H7 (cell line): ENCODE measurements at places on chromosomes 4 and X. TPM values are rescaled to one million over a fixed set of nuclear protein-coding genes. Genes with fewer than 3 reads are reported as not detected.

DNA sequence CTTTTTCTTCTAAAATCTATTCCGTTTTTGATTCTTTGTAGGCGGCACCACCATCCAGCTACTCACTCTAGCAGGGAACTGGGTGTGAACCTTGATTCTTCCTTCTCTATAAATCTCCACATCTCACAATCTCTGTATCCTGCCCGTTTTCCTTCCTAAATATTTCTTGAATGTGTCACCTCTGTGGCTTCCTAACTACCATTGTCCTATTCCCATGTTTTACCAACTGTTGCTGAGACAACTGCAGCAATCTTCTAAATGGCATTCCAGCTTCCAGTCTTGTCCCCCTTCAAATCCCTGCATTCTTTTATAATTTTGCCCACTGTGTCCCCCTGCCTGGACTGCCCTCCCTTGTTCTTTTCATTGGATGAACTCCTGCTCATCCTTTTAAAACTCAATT is 641.3 kb downstream of the RPA4 start:
- no peak for DNase-seq

DNA sequence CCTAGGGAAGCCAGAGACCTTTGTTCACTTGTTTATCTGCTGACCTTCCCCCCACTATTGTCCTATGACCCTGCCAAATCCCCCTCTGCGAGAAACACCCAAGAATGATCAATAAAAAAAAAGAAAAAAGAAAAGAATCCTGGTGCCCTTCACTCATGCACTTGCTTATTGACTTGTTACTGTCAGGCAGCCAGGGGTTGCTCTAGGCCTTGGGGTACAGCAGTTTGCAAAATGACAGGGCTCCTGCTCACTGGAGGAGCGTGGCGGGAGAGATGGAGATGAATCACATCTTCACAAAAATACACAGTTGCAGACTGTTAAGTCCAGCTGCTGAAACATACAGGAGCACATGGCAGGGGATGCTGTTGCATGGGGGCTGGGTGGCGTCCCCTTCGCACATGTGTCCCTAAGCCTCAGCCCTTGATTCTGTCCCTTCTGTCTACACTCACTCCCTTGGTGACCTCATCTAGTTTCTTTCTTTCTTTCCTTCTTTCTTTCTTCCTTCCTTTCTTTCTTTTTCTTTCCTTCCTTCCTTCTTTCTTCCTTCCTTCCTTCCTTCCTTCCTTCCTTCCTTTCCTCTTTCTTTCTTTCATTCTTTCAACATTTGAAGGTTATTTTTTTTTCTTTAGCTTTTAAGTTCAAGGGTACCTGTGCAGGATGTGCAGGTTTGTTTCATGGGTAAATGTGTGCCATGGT is 16.9 kb upstream of the TMEM271 start:
- peak; percentile 39 for DNase-seq

- no peak for DNase-seq
Observed at GRCh38 chr4:88166608-88167007, 8.2 kb upstream of the ABCG2 start.

GRCh38 chr4:81982846-81983540 is 390.8 kb downstream of the HNRNPD start:
- no peak for DNase-seq

DNA sequence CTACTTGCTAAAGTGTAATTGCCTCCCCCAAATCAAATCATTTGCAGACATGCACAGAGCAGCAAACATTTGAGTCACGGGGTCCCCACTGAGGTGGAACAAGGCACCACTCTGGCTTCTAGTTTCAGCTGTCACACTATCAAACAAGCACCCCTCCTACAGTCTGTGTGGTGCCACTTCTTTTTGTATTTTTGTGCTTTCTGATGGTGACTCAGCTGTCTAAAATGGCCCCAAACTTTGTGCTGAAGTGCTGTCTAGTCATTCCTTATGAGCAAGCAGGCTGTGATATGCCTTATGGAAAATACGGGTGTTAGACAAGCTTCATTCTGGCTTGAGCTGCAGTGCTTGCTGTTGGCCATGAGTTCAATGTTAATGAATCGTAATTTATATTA is 15.4 kb downstream of the IGFBP7 start:
- no peak for DNase-seq

DNA sequence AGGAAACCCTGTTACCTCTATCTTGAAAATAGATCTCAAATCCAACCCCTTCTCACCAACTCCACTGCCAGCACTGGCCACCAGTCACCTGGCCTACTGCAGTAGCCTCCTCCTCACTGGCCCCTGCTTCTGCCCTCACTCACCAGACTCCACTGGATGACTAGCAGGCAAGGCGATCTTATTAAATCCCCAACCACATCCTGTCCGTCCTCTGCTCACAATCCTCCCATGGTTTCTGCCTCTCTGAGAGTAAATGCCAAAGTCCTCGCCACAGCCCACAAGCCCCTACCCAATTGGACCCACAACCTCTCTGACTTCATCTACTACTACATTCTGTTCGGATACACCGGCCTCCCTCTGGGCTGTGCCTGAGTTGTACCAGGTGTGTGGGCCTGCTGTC is 5.4 kb upstream of the PIM2 start:
- DNase-seq, result no peak

DNA sequence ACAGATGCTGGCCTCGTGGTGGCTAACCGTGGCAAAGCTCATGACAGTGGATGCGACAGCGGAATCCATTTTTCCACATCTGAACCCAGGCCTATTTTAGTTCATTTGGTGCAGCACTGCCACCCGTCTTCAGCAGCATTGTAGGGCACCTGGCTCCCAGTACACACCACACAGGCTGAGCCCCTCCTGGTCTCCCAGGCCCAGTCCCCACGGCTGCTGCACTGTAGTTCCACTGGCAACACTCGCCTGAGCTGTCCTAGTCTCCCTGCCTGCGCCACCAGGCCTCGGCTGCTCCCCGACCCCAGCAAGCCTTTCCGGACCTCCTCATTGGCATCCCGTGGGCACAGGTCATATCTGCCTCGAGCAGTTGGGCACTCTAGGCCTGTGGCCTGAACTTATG is 76.2 kb downstream of the MTMR1 start:
- DNase-seq, result no peak

DNA sequence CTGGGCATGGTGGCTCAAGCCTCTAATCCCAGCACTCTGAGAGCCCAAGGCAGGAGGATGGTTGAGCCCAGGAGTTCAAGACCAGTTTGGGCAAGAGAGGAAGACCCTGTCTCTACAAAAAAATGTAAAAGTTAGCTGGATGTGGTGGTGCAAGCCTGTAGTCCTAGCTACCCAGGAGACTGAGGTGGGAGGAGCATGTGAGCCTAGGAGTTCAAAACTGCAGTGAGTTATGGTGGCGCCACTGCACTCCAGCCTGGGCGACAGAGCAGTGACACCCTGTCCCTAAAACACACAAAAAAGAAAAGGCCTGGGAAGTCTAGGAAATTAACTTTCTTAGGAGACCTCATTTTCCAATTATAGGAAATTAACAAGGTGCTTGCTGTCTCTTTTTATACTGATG is 76.8 kb downstream of the JAKMIP1 start:
- no peak for DNase-seq

DNA sequence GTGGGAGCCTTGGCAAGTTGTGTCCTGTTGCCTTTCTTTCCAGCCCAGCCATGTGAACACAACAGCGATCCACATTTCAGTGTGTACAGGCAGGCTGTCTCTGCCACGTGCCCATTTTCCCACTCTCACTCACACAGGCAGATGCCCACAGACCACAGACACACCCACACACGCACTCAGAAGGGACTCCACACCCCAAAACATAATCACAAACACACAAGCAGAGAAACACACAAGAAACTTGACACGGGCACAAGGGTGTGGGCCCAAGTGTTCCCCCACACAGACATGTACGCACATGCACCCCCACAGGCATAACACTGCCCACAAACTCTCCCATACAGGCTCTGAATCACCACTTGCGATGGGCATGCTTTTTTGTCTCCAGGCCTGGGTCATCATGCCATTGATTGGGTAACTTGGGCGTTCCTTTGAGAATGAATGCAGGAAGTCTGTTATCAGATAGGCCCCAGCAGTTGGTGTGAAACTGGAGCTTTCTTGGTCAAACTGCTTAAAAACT is 84.3 kb downstream of the NBDY start:
- DNase-seq, result no peak

DNA sequence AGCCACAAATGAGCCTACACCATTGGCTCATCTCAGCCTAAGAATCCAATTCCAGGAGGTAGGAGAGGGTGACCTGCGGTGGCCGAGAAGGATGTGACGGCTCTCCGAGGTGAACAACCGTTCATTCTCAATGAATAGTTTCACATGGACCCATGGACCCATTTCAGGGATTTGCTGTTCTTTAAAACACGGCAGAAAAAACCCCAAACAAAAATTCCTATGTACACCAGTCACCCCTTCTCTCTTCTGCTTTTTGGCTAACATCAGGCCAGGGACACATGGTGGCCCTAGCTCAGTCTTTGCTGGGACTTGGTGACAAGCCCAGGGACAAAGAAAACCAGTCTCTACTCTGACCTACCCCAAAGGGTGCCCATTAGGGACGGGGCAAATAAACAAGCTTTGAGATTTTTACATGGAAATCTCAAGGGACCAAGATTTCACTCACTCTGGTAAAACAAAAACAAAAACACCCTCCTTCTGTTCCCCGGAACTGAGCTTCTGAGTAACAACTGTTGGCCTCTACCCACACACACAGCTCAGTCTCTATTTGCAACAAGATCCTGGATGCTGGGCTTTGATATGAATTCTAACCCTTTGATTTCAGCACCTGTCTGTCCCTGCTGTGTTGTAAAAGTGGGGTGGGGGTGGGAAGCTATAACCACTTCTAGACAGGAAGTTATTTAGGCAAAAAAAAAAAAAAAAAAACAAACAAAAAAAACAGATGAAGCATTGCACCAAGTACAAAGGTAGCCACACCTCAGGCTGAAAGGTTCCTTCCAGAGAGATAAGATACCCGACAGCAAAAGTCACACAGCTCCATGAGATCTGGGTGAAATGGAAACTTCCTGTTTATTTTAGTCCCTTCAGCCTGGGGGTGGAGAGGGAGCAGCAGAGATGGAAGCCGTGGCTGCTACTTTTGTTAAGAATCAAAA is 49.0 kb downstream of the DDX3X start:
- no peak for DNase-seq

- DNase-seq, result no peak
Observed at GRCh38 chr4:114488301-114488982, 110.2 kb upstream of the UGT8 start.

- no peak for DNase-seq
Observed at GRCh38 chrX:24662352-24662751, 15.2 kb upstream of the PCYT1B start.

DNA sequence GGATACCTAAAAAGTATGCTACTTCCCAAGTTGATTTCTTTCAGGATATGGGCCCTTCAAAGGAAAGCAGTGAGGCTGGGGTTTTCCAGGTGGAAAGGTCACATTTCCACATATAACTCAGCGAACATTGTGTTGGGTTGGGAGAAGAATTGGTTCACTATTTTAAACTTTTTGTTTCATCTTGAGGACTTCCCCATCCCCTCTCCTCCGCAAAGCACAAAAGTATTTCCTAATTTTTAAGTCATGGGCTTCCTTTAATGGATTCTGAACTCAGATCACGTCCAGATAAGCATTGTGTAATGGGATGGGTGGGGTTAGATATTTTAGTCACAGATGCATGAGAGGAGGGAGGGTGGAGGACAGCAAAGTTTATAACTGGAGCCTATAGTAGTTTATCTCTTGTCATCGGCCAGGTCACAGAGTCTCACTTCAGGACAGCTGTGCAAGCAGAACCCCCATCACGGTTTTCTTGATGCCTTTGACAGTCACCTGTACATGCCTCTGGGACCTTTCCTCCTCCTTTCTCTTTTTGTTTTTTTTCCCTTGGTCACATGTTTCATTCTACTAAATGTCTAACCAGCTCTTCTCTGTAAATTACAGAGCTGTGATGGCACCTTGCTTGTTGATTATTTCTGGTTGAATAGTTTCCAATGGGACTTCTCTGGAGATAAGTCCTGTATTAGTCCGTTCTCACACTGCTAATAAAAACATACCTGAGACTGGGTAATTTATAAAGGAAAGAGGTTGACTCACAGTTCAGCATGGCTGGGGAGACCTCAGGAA is 115.4 kb downstream of the PTTG2 start:
- no peak for DNase-seq

DNA sequence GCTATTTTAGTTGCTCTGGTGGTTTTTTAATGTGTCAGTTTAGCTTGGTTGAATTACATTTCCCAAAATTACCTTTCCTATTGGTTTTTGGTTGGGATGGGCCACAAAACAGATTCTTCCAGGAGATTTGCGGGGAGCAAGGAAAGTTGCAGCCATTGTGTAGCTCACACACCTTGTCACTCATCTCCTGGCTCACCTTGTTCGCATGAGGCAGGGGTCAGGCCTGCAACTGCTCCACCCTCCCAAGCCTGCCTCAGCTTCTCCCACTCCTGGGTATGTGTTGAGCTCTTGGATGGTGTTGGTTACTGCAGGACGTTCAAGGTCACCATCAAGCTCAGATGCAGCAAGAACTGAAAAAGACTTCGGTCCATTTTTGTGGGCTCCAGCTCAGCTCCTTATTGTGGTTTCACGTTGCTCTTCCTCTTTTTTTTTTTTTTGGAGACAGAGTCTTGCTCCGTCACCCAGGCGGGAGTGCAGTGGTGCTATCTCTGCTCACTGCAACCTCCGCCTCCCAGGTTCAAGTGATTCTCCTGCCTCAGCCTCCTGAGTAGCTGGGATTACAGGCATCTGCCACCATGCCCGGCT is 95.6 kb upstream of the METTL14 start:
- no peak for DNase-seq

- DNase-seq, result no peak
Observed at GRCh38 chr4:69727926-69728325, 32.5 kb downstream of the SULT1B1 start.

DNA sequence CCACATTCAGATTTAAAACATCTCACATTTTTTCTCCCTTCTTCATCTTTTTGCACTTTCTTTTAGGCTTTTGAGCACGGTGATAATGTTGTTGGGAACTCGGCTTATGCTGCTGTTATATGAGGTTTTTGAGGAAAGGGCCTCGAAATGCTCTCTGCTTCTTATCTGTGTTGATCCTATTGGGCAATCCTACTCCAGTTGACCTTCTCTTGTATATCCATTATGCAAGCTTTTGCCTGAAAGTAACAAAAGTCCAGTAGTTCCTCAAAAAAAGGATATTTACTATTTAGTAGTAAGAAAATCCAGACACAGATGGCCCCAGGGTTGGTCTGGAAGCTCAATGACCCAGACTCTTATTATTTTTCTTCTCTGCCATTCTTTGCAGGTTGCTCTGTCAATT is 57.7 kb upstream of the SPANXB1 start:
- no peak for DNase-seq

DNA sequence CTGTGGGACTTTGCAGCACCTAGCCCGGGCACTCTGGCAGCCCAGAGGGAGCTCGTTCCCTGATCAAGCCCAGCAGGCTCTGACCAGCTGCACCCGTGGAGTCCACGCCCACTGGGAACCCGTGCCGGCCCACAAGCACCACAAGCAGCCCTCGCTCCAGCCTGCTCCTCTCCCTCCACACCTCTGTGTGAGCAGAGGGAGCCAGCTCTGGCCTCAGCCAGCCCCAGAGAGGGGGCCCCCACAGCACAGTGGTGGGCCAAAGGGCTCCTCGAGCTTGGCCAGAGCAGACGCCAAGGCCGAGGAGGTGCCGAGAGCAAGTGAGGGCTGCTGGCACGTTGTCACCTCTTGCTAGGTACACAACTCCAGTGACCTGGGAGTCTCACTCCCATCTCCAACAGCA is 5.1 kb upstream of the UGT2A1 start:
- no peak for DNase-seq

Gene ADRA2C
- total RNA-seq, result 32.1 and 34.1 TPM in 2 replicates

Gene OTC
- total RNA-seq, result not detected in 2 replicates

Gene TSPAN6
- total RNA-seq, result 103 and 138 TPM in 2 replicates

Gene ITM2A
- 25.4 and 27.2 TPM in 2 replicates for total RNA-seq

Gene SLC9B1
- not detected in 2 replicates for total RNA-seq

Gene TBX22
- total RNA-seq, result 0.74 and 1.3 TPM in 2 replicates

Gene COL4A5
- 56.6 and 83.8 TPM in 2 replicates for total RNA-seq

Gene F11
- total RNA-seq, result 0.28 and 0.30 TPM in 2 replicates

Gene MAGEB1
- 0.30 and 0.45 TPM in 2 replicates for total RNA-seq

Gene C4orf36
- 0.97 TPM in 1 of 2 replicates, not detected in the other for total RNA-seq

Gene HTN3
- total RNA-seq, result not detected in 2 replicates
